ENCODE measurements at places on chromosomes 1 and 21.

DNA sequence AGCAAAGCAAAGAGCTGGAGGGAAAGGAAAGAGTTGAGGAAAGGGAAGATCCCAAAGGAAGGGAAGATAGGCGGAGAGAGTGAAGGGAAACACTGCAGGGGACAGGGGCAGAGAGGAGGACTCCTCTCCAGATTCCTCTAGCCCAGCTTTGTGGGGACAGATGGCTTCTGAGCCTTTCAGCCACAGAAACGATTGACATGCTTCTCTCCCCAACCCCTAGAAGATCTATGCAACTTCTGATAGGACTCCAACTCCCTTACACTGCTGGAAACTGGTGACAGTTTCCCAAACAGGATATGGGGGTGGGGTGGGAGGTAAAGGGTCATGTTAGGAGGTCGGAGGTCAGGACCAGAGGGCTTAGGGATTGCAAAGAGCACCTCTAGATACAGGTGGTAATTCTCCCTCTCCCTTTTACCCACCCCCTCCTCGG, 6.5 kb downstream of the MEX3A start:
- DNase-seq = no peak

- no peak for DNase-seq
Measured at GRCh38 chr1:181643631-181644030, 160.3 kb downstream of the CACNA1E start.

DNA sequence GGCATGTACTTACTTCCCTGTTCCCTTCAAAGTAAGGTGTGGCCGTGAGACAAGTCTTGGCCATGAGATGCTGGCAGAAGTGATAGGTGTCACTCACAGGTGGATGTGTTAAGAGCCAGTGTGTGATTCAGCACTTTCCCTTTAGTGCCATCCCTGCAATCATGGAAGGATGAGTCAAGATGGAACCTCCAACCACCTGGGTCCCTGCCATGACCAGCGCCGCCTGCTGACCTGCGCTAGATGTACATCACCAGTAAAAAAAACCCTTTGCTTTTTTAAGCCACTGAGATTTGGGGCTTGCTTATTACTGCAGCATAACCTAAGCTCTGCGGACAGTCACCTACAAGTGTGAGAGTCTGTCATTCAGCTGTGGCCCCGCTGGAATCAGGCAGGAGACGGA, 71.7 kb downstream of the TOMM20 start:
- DNase-seq = no peak

GRCh38 chr21:21200103-21200938, 202.1 kb downstream of the NCAM2 start:
- DNase-seq = no peak

DNA sequence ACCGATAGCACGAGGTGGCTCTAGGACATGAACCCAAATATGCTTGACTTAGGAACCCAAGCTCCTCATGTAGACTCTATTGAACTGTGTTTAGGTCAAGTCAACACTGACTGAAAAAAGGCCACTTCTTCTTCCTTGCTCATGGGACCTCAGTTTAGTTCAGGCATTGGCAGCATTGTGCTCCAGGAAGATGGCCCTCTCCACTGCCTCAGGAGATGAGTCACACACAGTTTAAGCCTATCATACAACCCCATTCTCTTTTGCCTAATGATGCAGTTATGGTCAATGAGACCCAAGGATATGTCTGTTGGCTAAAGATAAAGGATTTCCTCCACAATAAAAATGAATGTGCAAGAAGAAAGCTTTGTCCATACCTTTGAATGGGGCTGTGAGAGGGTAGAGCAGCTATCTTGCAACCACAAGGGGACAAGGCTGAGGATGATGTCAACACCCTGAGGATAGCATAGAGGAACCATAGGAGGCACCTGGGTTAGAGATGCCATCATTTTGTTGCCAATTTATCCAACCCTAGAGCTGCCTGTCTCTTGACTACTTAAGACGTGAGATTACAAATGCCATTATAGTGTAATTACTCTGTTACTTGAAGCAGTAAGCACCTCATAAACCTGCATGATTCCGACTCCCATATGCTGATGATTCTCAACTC, 3.0 kb upstream of the TRIM63 start:
- no peak for DNase-seq

DNA sequence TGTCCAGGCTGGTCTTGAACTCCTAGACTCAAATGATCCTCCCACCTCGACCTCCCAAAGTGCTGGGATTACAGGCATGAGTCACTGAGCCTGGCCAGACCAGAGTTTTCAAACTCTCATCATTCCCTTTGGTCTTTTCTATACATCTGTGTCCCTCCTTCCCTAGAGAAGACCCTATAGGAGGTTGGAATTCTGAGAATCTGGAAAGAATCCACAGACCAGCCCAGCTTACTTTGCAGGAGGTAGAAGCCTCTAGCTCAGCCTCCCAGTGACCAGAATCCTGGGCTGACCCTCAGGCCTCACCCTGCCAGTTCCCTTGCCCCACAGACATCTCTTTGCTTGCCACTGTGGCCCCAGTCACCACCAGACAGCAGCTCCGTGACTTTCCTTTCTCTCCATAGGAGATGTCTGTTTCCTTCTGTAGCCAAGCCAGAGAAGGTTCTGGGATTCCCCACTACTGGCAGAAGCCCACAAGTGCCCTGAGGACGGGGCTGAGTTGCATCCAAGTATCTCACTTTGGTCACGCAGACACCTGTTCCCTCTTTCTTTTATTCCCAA, 34.7 kb upstream of the KHDRBS1 start:
- no peak for DNase-seq

DNA sequence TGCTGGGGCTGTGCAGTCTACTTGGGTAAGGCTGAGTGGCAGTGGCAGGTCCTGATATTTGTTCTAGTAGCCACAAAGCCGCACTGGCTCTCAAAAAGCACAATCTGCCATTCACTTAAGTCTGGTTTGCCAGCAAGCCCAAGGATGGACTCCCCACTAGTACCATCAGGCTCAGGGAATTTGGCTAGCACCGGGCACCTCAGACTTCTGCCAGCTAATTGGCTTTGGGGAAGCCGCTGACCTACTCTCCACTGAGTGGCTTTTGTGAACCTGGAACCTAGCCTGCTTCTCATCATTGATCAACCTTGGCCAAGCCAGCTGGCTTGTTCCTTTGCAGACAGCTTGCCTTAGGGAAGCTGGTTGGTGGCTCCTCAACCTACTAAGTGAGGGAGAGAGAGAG, 83.1 kb downstream of the ESRRG start:
- no peak for DNase-seq

GRCh38 chr21:28770867-28771661, 221.6 kb downstream of the LTN1 start:
- no peak for DNase-seq

DNA sequence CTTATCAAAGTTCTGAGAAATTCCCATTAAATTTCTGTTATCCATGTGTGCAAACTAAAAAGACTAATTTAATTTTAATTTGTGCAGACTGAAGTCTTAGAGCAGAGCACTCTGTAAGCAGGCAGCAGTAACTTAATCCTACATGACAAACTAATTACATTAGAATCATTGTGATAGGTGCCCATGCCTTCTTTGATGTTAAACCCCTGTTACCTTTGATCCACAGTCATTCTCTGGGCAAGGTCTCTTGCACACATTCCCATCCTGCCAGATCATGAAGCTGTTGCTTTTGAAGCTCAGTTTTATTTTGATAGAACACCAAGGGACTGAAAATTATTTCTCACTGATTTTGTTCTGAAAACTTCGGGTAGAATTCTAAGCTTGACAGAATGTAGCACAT, 77.2 kb downstream of the BCAR3 start:
- DNase-seq = no peak

- DNase-seq = no peak
Measured at GRCh38 chr1:923991-924655, 400 bp downstream of the SAMD11 start.

- no peak for DNase-seq
Measured at GRCh38 chr1:24301785-24302175, 17.4 kb upstream of the GRHL3 start.

DNA sequence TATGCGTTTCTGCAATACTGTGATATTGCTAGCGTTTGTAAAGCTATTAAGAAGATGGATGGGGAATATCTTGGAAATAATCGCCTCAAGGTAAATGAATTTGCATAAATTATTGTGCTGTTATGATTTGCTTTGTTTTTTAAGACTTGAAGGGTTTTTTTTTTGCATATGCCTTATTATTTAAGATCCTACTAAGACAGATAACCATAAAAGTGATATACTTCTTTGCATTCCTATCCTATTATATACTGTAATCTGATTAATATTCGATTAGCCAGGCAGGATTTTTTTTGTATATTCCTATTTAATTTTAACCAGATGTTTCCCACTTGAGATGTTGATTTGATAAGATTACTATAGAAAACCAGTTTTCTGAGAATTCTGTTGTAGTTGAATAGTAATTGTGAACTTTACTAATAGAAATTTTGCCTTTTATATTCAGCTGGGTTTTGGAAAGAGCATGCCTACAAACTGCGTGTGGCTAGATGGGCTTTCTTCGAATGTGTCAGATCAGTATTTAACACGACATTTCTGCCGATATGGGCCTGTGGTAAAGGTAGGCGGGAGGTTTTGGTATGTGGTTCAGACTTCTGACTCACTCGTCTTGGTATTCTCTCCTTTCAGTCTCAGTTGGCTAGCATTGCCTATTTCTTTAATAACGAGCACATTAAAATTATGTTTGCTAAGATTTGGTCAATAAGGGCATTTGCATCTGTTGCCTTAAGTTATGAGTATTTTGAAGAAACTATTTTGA, 56.8 kb downstream of the ZBTB17 start:
- DNase-seq = peak; percentile 68

DNA sequence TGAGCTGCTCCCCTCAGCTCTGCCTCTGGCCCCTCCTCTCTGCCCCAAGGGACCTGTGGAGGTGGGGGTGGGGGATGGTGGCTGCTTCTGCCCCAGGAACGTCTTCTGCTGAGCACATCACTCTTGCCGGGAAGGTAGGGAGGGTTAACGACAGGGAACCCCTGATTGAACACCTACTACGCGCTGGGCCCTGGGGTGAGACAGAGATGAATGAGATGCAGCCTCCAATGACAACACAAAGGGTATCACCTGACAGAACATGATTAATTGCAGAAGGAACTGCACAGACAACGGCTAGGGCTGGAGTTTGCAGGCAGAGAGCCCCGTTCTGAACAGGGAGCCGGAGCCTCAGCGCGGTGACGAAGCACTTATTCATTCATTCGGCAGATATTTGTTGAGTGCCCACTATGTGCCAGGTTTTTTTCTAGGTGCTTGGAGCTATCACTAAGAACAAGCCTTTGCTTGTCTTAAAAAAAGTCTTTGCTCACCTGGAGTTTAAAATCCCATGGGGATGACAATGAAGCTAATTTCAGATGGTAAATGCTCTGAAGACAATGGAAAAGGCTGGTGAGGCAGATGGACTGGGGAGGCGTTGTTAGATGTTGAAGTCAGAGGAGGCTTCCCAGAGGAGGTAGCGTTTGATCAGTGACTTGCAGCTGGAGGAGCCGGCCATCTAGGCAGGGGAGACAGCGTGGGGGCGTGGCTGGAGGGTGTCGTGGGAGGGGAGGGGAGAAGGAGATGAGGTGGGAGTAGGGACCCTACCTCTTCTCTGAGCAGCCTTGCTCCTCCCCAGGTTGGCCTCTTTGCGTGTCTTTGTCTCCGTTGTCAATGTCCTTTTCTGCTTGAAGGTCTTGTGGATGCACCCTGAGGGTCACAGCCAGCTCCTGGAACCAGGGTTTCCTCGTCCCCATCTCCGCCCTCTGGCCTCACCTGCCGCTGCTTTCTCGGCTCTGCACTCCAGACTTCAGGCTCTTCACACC, 103.1 kb upstream of the CSF3R start:
- DNase-seq = no peak

DNA sequence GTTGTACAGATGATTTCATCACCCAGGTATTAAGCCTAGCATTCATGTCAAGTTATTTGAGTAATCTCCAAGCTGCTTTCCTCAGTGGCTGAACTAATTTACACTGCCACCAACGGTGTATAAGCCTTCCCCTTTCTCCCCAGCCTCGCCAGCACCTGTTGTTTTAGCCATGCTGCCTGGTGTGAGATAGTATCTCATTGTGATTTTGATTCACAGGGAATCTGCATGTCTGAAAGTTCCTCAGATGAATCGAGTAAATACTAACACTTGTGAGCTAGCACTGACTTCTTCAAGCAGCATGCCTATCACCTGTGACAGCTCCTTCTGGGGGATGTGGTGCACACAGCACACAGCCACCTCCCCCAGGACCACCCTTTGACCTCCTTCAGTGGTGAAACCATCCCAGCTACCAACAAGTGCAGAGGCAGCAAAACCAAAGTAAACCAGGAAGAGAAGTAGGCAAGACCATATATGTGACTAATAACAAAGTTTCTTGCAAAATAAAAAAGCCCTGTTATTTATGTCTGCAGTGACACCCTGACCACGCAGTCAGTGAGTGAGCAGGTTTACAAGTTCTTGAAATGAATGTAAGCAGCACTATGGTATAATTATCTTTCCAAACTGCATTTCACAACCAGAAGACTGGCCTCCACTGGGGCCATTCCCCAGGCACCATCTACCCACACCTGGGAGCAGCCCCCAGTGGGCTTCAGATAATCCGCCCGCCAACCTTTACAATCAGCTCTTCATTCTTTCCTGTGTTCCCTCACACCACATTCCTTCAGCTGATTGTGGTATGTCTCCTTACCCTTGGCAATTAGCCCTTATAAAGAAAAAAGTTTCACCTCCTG, 173.8 kb downstream of the ETS2 start:
- no peak for DNase-seq

DNA sequence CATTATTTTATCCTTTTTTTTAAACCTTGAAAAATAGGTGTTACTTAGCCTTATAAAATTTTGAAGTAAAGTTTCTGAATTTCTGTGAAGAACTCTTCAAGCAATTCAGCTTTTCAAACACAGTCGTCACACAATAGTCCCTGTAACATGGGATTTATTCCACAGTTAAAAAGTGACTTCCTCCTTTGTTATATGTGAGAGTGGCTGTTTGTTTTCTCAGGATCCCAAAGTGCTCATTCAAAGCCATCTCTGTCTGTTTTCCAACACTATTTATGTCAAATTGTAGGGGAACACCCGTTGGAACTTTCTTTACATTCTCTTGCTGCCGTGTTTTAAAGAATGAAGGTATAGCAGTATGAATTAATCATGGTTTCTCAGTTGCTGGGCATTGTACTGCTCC, 80.8 kb upstream of the GPR52 start:
- no peak for DNase-seq

DNA sequence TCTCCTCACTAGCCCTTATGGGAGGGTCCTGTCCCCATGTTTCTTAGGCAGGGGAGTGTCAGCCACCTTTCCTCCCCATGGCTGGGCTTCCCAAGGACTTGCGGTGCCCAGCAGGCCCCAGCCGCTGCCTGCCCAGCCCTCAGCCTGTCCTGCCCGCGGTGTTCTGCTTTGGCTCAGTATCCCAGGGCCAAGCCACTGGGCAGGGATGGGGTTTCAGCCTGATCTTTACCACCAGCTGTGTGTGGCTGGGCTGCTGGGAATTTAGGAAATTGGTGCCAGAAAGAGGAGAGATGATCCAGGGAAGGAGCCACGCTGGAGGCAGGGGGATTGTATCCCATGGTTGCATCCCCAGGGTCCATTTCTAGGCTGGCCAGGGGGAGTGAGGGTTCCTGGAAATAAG, 6.9 kb upstream of the IGFN1 start:
- DNase-seq = no peak
